AG08395 (cell line): ENCODE measurements at places on chromosomes 1 and 21.

DNA sequence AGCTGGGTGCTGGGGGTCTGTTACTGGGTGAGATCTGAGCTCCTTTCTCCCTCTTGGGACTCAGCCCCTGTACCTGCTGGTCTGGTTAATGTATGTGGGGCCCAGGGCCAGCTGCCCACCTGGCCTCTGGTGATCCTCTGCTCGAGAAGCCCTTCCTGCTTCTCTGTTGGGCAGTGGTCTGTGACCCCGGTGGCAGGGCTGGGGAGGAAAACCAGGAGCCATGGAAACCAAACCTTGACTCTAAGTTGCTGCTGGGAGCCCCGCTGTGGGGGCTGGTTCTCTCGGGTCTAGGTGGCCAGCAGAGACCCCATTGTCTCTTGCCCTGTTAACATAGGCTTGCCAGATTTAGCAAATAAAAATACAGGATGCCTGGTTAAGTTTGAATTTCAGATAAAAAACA lies 1.3 kb downstream of the PADI1 start:
- DNase-seq = no peak

- DNase-seq = no peak
Measured at GRCh38 chr1:201573030-201573429, 34.1 kb downstream of the NAV1 start.

DNA sequence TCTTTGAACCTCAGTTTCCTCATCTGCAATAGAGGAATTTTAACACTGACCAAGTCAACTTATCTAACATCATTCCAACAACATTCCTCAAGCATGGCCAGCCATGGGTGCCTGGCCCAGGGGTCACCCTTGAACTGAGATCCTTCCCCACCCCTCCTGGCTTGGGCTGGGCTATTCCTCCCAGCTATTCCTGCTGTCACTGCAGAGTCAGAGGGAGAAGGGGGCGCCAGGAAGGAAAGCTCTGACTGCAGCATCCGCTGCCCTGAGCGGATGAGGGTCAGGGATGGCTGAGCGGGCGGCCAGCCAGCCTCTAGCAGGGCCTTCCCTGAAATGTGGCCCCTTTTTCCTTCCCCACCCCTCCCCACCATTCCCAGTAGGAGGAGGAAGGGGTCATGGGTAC lies 3.1 kb downstream of the TINAGL1 start:
- DNase-seq = no peak

DNA sequence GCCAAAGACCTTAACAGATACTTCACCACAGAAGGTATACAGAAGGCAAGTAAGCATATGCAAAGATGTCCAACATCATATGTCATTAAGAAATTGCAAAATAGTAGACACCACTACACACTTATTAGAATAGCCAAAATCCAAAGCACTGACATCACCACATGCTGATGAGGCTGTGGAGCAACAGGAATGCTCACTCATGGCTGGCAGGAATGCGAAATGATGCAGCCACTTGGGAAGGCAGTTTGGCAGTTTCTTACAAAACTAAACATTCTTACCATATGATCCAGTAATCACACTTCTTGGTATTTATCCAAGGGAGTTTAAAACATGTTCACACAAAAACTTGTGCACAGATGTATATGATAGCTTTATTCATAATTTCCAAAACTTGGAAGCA lies 261.2 kb upstream of the AJAP1 start:
- no peak for DNase-seq

GRCh38 chr1:153942766-153943549 lies 3.6 kb downstream of the DENND4B start:
- no peak for DNase-seq

DNA sequence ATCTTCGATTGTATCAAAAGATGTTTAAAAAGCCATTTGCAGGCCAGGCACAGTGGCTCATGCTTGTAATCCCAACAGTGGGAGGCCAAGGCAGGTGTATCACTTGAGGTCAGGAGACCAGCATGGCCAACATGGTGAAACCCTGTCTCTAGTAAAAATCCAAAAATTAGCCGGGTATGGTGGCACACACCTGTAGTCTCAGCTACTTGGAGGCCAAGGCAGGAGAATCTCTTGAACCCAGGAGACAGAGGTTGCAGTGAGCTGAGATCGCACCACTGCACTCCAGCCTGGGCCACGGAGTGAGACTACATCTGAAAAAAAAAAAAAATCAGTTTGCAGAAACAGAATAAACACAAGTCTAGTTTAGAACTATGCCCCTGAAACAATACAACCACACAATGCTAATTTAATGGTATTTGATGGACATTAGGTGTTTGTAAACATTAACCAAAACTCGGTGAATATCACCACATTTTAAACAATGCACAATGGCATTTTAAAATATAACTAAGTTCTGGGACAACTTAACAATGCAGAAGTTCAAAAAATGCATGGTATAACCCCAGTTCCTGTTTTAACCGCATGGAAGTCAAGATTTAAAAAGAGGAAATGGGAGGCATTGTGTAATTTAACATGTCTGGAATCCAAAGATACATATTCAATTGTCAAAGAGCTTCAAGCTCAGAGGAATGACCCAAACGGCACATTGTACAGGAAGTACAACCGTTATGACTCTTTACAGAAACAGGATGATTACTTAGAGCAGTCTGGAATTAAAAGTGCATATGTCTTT lies 7.1 kb upstream of the PTTG1IP start:
- peak; percentile 41 for DNase-seq

GRCh38 chr21:16522548-16522947 lies 792.8 kb downstream of the USP25 start:
- DNase-seq = no peak

- DNase-seq = no peak
Measured at GRCh38 chr1:200642481-200642880, 21.9 kb upstream of the KIF14 start.

- DNase-seq = no peak
Measured at GRCh38 chr21:32200029-32200428, 78.8 kb downstream of the MIS18A start.

- DNase-seq = peak; percentile 21
Measured at GRCh38 chr1:179124873-179125272, 43.0 kb downstream of the TOR3A start.

GRCh38 chr1:182278144-182279054 lies 113.2 kb downstream of the GLUL start:
- peak; percentile 20 for DNase-seq

GRCh38 chr1:174219606-174220370 lies 60.5 kb downstream of the RABGAP1L start:
- DNase-seq = no peak

- DNase-seq = no peak
Measured at GRCh38 chr1:158924677-158925076, 6.7 kb upstream of the PYHIN1 start.

DNA sequence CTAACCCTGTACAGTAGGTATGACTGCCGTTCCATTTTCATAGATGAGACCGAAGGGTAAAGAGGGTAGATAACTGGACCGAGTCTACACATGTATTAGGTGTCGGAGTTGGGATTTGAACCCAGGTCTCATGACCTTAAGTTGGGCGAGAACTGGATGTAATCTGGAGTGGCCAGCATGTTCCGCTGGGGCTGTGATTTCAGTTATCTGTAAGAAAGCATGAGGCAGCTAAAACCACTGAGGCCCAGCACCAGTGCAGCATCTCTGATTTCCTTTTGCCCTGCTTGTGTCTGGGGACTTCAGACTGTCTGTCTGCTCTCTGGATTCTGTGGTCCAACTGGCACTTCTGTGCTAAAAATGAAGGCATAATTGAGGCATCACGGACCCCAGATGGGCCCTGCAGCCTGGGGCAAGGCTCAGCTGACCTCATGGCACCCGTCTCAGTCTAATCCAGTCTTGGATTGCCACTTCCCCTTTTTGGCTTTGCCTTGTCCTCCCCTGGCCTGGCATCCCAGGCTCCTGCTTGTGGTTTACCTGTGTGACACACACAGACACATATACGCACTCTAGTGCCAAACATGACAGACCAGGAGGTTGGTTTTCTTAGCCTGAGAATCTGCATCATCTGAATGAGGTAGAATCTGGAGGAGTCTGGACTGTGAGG lies 180.2 kb downstream of the KIF26B start:
- DNase-seq = no peak

DNA sequence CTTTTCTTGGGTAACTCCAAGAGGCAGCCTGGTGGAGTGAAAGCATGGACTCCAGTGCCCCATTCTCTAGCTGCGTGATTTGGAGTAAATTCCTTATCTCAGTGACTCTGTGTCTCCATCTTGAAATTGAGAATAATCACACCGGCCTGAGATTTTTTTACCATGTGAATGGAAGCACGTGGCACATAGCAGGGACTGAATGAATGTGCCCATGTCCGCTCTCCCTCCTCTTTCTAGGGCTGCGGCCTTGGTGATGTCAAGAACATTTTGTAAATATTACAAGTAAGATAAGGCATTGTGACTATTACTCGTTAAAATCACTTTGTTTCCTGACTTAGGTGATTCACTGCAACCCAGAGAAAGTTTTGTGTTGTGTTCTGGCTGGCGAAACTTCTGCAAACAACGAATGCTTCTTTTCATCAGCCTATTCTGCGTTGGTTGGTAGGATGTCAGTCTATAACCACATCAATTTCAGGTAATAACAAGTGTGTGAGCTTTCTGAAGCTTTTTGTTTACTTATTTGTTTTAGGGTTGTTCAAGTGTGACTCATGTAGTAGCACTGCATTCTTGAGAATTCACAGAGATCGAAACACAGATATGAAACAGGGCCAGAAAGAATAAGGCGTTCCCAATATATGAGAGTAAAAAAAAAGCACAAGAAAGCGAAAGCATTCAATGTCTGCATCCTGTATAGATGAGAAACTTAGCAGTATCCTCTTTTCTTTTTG lies 135.7 kb upstream of the SLC45A1 start:
- DNase-seq = no peak

- no peak for DNase-seq
Measured at GRCh38 chr1:53484705-53485477, 25.7 kb downstream of the DMRTB1 start.

DNA sequence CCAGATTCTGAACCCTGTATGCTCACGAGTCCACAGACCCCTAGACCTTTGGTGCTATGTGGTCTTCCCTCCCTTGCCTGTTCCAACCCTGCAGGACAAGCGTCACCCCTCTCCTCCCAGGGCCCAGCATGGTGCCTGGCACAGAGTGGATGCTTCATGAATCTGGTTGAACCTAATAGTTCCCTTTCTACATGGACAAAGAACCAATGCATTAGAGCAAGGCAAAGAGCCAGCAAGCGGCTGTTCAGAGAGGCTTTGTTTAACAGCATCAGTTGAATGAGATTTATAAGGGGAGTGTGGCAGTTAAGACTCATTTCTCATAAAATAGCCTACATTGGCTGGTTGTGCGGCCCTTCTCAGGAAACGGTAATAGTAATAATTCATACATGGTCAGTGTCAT lies 14.9 kb downstream of the SLC26A9 start:
- no peak for DNase-seq

DNA sequence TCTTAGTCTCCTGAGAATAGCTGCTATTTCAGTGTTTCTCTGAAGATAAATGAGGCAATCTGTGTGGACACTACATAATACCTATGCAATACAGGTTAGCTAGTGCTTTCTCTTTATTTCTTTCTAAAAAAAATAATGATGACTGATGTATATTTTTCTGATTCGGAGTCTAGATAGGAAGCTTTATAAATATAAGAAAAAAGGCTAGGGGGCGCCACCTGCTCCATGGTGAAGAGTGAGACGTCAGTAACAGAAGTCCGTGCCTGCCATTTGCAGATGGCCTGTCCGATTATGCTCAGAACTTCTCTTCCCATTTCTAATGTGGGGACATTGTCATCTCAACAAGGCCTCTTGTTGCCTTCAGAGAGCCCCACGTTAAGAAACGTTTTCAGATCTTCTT lies 26.4 kb downstream of the QSOX1 start:
- no peak for DNase-seq

- DNase-seq = no peak
Measured at GRCh38 chr1:149846042-149846441, 53.3 kb upstream of the BOLA1 start.

DNA sequence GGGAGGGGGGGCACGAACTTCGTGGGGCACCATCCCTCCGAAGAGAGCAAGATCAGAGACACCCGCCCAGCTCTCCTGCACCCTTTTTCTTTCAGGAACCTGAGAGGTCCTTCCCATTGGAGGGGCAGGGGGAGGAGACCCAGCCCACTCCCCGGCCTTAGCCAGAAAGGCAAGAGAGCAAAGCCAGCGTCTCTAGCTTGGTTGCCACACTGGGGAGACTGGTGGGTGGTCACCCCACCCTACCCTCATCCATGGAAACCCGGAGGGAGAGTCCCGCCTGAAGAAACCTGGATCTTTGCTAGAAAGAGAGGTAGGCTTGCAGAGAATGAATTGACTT lies 246 bp downstream of the ATP2B4 start:
- peak; percentile 35 for DNase-seq

- no peak for DNase-seq
Measured at GRCh38 chr1:43766818-43767525, 59.6 kb downstream of the ST3GAL3 start.

DNA sequence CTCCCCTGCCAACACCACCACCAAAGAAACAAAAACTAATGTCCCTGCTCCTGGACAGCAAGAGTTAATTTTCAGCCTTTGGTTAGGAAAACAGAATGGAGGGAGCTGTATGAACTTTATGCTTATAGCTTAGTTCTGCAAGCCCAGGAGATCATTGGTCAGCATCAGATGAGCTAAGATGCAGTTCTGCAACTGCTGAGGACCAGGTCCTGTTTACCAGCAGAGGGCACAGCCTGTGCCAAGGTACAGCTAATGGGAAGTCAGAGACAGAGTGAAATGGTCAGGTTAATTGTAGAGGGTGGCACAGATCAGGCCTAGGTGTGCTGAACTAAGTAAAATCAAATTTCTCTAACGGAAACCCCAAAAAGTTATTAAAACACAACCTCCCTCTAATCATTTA lies 161.3 kb downstream of the ROR1 start:
- no peak for DNase-seq

DNA sequence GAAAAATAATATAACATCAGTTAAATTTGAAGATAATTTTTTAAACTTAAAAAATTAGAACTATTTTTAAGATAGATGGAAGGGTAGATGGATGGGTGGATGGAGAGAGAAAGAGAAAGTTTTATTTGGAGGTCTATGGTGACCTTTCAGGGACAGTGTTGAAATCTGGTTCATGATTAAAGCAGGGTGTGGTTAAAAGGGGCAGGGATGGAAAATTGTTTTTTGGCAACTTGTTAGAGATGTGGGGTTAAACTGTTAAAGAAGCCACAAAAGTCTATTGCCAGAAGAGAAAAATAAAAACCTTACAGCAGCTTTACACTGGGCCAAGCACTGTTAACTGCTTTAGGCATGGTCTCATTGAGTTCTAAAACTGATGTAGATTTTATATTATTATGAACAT lies 134.9 kb upstream of the GORAB start:
- DNase-seq = no peak

DNA sequence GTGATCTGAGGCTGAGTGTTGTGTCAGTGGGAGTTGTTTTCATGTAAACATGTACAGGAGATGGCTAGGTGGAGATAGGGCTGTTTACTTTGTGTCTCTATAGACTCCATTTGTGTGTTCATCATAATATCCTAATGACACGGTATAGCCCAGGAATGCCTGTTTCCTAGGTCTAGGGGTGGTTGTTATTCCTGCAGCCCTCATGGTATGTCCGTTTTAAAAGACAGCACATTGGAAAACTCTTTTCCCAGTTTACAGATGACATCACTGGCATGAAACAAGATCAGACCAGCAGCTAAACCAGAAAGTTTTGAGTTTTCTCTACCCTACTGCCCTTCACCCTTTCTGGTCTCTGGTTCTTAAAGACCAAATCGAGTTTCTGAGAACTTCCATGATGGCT lies 227.3 kb upstream of the TMEM51 start:
- no peak for DNase-seq

GRCh38 chr1:1167841-1168450 lies 5.7 kb upstream of the TTLL10 start:
- DNase-seq = no peak

GRCh38 chr21:14613486-14614224 lies 67.5 kb upstream of the SAMSN1 start:
- DNase-seq = no peak
